D341Med (cell line): ENCODE measurements at places on chromosomes 4 and X.

DNA sequence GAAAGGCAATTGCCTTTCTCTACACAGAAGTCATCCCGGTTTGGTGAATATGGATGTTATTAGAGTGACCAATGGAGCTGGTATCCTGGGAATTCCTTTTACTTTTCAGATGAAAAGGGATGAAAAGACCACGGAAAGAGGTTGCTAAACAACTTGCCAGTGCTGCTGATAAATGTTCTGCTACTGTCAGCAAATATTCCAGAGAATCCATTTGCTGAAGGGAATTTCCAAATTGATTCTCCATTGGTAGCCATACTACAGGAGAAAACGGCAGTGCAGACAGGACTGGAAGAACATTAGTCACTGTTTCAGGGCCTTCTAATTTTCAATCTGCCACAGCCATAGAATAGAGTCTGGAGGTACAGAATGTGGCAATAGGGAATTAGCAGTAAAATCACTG lies 451.5 kb downstream of the PCDH11X start:
- DNase-seq: no peak

- DNase-seq: no peak
Observed at GRCh38 chr4:153497091-153497531, 31.0 kb downstream of the TMEM131L start.

- DNase-seq: no peak
Observed at GRCh38 chr4:1171311-1172227, 814 bp downstream of the SPON2 start.

- no peak for DNase-seq
Observed at GRCh38 chrX:6244666-6245065, 16.0 kb upstream of the NLGN4X start.

- no peak for DNase-seq
Observed at GRCh38 chr4:120926358-120927025, 4.0 kb upstream of the PRDM5 start.

DNA sequence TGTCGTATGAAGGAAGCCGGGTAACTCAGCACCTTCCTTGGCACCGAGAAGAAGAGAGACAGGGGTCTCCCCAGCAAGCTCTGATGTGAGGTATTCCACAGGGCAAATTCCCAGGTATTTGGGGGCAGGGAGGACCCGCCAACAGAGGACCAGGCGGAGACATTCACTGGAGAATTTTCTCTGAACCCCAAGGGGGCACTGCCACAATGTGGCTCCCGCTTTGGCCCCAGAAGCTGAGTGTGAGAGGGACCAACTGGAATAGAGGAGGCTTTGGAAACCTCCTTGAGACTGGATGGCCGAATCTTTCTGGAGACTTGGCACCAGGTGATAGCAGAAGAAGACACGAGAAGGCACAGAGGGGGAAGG lies 735 bp upstream of the GABRE start:
- DNase-seq: no peak

DNA sequence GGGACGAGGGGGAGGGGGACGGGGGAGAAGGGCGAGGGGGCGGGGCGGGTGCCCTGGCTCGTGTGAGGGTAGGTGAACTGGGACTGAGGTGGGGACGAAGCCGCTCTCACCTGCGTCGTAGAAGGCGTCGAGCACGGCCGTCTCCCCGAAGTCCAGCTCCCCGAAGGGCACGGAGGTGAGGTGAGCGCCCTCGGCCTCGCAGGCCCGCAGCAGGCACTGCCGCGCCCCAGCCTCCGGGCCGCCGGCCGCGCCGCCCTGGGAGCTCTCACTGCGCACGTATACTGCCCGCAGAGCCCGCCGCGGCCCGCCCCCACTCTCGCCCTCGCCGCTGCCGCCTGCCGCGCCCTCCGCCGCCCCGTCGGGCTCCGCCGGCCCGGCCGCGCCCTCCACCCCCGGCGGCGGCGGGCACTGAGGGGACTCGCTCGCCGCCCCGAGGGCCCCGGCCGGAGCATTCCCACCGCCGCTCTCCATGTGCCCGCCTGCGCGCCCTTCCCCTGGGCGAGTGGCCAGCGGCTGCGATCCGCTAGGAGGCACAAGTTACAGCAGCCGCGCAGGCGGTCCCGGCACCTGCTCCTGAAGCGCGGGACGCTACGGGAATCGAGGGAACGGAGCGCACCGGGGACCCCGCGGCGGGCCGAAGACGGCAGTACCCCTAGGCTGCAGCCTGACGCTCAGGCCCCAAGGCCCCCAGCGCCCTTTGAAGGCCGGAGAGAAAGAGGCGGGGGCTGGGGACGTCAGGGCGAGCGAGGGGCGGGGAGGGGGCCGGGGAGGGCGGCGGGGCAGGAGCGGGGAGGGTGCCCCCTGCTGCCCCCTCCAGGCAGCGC lies at the start of gene MAP3K15:
MAP3K15 (minus strand) TSS at position 718 of the 824 bp plus-strand sequence; CDS start at position 471, 247 bp downstream.
- peak; percentile 75 for DNase-seq

DNA sequence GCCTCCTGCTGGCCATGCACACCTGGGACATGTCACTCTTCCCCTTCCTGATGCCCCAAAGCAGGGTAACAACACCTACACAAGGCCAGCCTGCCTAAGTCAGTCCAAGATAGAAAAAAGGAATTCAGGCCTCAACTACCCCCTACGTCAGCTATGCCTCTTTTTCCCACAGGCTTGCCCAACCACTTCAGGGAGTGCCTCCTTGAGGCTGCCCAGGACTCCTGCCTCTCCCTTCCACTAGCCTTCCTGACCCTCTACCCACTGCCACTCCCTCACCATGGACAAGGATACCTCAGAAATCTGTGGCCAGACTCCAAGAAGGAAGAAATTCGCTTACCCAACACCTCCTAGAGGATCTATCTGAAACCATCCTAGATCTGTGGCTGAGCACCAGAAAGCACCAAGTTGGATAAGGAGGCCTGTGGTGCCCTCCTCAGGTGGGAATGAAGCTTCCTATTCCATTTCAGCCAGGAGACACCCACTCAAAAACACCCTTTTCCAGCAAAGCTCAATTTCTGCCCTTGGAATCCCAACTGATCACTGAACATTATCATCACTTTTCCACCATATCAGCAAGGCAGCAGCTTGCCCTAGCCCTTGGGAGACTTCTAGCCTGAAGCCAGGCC lies 1.8 kb downstream of the KDM5C start:
- no peak for DNase-seq

DNA sequence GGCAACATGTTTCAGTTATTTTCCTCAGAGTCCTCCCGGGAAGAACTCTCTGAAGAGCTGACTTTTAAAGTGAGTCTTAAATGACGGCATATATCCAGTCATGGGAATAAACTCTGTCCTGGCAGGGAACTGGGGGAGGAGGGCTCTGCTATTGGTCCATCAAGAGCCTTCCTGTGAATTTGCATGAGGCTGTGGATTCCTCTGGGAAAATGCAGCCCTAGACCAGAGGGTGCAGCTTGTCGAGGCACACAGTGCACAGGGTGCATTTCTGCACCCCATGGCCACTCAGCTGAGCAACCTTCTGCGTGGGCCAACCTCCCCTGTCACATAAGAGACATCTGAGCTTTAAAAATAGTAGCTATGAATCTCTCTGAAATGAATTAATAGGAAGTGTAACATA lies 360.0 kb downstream of the GALNTL6 start:
- no peak for DNase-seq

GRCh38 chrX:56751071-56751470 lies 22.0 kb downstream of the NBDY start:
- DNase-seq: no peak

GRCh38 chrX:70720721-70721120 lies 187.8 kb downstream of the TEX11 start:
- no peak for DNase-seq

GRCh38 chrX:124736553-124737270 lies 390.3 kb downstream of the SH2D1A start:
- no peak for DNase-seq

- DNase-seq: peak; percentile 52
Observed at GRCh38 chr4:94758700-94759399, 1.1 kb downstream of the BMPR1B start.

- DNase-seq: no peak
Observed at GRCh38 chr4:158906073-158906472, 137.2 kb downstream of the FNIP2 start.
